Naive B cell (primary cell): ENCODE measurements at places on chromosomes 12 and 14. TPM values are rescaled to one million over a fixed set of nuclear protein-coding genes. Genes with fewer than 3 reads are reported as not detected.

DNA sequence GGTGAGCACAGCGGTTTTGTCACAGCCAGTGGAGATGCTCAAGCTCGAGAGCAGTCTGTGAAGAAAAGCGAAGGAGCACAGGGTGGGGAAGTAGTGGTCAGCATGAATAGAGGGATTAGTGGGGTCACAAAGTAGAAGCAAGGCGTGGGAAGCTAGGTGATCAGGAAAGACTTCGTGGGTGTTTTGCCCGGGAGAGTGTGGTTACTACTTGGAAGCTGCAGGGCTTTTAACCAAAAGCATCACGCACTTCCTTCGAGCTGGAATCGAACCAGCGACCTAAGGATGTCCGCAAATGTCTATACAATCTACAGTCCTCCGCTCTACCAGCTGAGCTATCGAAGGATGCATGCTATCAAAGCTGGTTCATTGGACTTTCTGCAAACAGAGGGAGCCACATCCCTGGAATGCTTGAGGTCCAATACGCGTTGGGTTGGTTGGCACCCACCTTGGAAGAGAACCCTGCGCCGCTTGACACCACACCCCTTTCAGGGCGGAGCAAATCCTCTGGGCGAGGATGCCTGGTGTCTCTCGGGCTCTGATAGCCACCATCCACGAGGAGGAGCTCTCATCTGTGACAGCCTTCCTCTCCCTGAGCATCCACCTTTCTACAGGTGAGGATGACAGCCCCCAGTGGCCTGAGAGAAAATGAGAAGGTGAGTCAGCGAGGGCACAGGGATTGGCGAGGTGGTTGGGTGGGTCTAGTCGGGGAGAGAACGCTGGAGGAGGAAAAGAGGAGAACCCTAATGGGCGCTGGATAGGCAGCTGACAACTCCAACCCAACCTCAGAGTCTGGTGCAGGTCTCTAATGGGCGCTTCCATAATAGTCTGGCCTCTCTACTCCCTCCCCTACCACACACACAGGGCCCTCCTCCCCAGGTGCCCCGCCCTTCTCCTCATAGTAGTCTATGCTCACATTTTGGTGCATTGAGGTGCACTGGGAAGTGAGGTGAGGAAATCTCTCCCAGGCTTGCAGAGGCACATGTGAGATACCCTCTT is 16.0 kb upstream of the OR6S1 start:
- DNase-seq = no peak

DNA sequence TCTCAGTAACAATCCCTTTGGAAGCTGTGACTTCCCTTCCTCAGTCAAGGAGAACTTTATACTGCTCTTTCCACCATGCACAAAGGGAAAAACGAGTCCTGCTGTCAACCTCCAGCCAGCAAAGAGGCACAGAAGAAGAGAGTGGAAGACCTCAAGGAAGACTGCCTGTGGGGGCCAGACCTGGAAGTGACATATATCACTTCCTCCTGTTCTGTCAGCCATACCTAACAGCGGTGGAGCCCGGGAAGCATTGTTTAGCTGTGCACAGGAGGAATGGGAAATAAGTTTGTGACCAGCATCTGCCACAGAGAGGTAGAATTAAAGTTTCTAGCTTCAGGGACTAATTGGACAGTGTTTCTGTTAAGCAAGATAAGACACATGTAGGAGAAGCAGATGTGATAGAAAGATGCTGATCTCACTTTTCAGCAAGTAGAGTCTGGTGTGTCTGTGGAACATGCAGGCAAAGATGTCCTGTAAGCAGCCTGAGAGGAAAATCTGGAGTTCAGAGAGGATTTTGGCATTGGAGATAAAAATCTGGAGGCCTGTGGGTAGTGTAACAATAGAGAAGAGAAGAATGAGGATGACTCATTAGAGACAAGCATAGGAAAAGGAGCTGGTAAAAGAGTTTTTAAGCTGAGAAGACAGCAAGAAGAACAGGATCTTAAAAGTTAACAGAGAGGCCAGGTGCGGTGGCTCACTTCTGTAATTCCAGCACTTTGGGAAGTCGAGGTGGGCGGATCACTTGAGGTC is 141.6 kb upstream of the CPSF6 start:
- no peak for DNase-seq

DNA sequence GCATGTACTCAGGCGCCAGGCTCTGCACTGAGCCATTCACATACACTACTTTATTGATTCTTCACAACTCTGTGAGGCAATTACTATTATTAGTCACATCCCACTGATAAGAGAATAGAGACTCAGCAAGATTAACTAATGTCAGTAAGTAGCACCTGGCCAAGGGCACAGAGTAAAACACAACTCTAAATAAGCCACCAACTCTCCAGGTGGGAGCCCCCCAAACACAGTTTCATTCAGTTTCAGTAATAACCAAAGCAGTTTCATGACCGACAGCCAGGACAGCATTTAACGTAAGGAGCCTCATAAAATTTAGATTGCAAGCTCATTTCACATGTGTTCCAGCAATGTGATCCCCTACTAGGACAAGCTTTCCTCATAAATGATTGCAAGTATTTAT is 323.1 kb upstream of the CCDC196 start:
- no peak for DNase-seq

- no peak for DNase-seq
Observed at GRCh38 chr14:70893858-70894291, 13.4 kb upstream of the PCNX1 start.

- peak; percentile 61 for DNase-seq
Observed at GRCh38 chr14:20782280-20782890, 1.3 kb downstream of the RNASE6 start.

GRCh38 chr14:91063119-91063518 is 2.7 kb upstream of the RPS6KA5 start:
- peak; percentile 19 for DNase-seq

DNA sequence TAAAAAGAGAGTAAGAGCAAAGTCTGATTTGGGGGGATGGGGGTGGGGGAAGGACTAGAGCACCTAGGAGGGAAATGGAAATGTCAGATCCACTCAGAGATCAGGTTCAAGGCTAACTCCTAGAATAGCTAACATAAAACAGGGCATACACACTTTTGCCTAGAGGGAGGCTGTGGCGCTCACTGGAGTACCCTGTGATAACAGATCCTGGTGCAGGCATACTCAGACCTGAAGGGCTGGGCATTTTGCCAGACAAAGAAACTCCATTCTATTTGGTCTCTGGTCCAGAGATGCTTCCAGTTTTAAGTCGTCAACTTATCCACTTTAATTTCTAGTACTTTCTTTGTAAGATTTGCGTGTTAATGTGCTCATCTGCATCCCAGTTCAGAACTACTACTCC is 5.8 kb downstream of the CTDSP2 start:
- DNase-seq = no peak

- no peak for DNase-seq
Observed at GRCh38 chr12:96132819-96133218, 61.4 kb upstream of the ELK3 start.

DNA sequence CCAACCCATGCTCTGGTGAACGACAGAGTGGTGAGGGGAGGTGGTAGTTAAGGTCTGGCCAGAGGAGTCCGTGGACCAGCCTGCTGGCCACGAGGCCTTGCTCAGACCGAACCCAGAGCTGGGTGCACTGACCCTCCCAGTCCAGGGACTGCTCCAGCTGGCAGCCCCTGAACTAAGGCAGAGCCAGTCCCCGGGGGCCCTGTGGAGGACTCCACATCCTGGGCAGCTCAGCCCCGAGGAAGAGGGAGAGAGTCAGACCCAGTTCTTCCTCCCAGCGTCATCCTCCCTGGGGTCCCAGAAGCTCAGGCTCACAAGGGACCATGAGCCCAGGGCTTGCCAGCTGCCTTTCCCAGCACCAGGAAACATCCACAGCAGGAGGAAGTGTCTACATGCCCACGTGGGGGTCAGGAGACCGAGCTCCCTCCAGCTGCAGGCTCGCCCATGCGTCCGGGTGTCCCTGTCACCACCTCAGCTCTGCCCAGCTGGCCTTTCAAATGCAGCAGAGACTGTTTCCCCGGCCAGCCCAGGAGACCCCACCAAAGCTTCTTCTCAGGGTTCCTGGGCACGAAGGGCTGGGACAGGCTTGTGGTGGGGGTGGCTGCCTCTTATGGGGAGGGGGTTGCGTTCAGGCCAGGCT is 194.4 kb downstream of the KIF26A start:
- DNase-seq = no peak

DNA sequence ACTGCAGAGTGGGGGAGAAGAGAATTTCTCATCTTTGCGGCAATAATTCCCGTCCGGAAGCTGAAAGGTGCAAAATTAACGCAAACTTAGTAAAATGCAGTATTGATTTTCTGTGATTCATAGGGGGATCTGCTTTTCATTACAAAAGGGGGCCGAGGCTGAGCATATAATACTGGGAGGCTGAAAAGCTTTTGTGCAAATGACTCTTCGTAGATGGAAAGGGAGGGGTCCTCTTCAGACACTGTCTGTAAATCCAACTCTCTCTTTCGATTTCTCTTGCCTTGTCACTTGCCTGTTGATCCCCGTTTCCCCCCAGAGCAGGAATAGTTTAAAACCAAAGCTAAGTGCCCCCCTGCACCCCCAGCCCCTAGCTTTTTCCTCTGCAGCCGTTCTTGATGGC is 258.2 kb downstream of the VRK1 start:
- no peak for DNase-seq

DNA sequence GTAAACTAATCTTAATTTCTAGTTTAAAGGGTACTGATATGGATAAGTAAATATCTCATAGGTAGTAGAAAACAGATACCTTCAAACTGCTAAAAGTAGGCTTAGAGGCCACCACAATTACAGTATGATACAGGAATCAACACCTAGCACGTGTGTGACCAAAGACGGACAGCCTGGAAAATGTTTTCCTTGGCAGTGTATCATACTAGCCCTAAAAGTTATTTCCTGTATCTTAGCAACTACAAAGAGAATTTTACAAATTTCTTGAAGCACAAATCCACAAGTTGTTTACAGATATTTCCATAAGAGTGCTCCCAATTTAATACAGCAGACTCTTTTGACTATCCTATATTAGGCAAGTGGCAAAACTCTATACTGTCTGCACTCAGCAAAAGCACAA is 106.0 kb downstream of the ITPR2 start:
- no peak for DNase-seq

DNA sequence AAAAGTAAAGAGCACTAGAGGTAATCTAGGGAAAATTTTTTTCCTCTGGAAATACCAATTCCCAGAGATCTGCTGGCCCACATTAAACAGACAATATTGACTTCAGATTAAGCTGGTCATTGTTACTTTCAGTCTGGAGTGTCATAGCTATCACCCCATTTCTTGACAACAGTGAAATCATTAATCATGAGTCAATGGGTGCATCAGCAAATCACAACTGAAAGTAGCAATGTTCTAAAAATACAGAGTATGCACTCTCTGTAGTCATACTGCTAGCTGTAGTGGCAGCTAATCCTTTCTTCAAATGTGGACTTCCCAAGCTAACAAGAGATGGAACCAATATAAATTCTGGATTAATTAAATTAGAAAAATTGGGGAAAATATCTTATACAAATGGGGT is 129.9 kb downstream of the CPNE8 start:
- DNase-seq = no peak

DNA sequence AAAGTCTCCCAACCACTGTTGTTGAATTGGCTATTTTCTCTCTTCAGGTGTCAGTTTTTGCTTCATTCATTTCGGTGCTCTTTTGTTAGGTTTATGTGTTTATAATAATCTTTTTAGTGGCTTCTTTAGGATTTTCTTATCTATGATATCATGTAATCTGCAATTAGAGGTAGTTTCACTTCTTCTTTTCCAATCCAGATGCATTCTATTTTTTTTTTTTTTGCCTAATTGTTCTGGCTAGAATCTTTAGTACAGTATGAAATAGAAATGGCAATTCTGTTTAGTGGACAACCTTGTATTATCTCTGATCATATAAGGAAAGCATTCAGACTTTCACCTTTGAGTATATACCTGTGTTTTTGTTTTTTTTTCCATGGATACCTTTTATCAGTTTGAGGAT is 17.4 kb downstream of the CNOT2 start:
- peak; percentile 45 for DNase-seq

DNA sequence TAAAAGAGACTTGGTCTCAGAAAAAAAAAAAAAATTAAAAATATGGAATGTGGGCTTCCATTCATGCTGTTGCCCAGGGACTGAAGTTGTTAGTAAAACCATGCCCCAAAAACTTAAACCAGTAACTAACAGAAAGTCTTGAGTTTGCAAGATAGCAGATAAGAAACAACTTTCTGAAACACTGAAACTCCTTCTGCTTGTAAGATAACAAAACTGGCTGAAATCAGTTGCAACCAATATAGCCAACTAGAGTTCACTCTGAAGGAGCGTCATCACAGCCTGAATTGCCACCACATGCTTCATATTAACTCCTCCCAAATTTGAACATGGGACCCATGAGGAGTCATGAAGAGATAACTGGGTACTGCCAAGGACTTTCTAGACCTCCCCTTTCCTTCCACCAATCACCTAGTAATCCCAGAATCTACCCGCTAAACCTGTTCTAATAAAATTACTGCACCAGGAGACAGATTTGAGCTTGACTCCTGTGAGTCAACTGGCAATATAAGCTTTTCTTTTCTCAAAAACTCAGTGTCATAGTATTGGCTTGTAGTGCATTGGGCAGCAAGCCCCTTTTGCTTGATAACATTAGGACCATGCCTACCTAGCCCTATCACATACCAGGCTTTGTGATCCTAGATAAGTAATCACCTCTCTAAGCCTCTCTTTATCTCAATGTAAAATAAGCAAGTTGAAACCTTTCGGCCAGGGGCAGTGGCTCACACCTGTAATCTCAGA is 53.6 kb downstream of the R3HDM2 start:
- no peak for DNase-seq

- DNase-seq = no peak
Observed at GRCh38 chr14:72514660-72515025, 379.3 kb downstream of the DPF3 start.

GRCh38 chr14:97120611-97121031 is 323.4 kb downstream of the VRK1 start:
- no peak for DNase-seq

- DNase-seq = no peak
Observed at GRCh38 chr14:23071921-23072539, 14.7 kb upstream of the CDH24 start.

DNA sequence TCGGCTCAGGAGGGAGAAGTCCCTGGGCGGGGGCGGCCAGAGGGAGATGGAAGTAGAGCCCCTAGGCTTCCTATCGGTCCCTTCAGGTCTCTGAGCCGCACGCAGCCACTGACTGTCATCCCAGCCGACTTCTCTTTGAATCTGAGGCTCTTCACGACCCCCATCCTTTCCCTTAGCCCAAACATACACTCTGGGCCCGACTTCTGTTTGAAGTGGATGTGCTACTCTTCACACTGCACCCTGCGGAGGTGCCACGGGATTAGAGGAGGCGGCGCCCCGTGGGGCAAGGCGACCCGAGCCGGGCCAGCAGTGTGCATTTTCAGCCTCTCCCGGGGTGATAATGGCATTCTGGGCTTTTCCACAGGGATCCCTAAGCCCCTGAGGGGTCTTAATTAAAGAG is 6.0 kb upstream of the DACT1 start:
- no peak for DNase-seq

Gene RNU4-1
- not detected for polyA plus RNA-seq

Gene OAS3
- polyA plus RNA-seq = 8.2 TPM

Gene MED6
- 40.1 TPM for polyA plus RNA-seq

Gene ASIC1
- not detected for polyA plus RNA-seq

Gene GSC
- polyA plus RNA-seq = not detected

Gene PTGER2
- polyA plus RNA-seq = 0.39 TPM

Gene CPNE6
- polyA plus RNA-seq = not detected

Gene TTC9
- polyA plus RNA-seq = 18.9 TPM
